NT2/D1 (cell line): ENCODE measurements at places on chromosomes 2 and 18.

- DNase-seq, result no peak
Measured at GRCh38 chr18:35060122-35060815, 19.1 kb downstream of the MAPRE2 start.

DNA sequence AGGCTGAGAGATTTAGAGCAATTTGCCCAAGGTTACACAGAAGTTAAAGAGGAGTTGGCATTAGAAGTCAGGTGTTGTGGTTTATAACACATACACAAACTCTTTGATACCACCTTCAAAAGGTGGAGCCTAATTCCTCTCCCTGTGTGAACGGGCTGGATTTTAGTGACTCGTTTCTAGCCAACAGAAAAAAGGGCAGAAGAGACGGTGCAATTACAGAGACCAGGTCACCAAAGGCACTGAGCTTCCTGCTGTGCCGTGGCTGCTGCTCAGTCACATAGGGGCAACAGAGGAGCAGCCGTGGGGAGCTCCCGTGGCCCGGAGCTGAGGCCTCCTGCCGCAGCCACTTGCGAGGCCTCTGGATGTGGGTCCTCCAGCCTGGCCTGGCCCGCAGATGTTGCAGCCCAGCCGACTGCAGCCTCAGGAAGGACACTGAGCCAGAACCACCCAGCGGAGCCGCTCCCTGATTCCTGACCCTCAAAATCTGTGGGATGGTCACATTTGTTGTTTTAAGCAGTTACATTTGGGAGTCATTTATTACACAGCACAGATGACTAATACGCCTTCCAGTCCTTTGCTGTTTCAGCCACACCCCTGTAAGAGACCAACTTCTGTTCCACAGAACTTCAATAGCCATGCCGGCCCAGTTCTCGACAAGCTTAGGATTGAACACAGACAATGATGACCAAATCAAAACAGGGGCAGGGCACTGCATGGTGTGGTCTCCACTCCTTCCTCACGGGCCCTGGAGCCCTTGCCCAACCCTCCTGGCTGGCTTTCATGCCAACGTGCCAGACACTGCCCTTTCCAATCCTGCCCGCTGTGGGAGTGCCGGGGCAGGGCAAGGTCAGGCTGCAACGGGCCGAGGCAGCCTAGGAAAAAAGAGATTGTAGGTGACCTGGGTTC, 17.1 kb downstream of the EDAR start:
- no peak for DNase-seq

DNA sequence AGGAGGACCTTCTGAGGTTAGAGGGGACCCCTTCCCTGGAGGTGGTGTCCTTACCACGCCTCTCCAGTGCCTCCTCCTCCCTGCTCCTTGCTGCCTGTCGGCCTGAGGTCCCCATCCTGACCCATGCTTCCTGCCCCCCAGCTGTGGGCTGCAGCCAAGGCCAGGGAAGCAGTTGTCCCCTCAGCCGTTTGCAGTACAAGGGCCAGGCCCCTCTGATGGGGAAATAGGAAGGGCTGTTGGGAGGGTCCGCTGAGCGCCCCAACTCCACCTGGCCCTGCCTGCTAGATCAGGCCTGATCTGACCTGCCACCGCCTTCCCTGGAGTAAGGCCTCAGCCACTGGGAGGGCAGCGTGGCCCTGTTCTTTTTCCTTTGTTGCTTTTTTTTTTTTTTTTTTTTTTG, 219.8 kb downstream of the KLHL29 start:
- no peak for DNase-seq

DNA sequence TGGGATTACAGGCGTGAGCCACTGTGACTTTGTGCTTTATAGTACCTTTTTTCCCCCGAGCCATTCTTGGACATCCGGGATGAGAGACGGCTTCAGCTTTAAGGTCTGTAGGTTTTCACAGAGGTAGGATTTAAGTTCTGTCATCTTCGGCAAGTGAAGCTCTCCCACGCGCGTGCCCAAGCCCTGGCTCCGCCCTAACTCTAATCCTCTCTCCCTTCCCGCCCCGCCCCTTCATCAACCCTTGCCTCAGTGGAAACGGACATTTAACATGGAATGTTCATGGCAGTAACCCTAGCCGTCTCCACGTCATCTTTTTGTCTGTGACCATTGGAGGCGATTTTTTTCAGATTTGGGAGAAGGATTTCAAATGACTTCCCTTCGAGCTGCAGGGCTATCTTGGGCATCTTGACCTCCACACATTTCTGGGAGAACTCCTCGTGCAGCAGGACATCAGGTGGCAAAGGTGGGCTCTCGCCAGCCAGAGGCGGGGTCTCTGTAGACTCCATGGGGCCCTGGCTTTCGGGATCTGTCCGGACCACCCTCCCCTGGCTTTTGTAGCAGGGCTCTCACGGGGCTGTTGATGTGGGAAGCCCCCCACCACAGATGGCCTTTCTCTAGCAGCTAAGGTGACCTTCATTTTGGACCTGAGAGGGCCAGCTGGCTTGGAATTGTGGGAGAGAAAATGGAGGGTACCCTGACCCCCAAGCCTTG, 6.8 kb downstream of the COLEC11 start:
- no peak for DNase-seq

- DNase-seq, result no peak
Measured at GRCh38 chr2:78676921-78677696, 348.4 kb upstream of the REG3G start.

DNA sequence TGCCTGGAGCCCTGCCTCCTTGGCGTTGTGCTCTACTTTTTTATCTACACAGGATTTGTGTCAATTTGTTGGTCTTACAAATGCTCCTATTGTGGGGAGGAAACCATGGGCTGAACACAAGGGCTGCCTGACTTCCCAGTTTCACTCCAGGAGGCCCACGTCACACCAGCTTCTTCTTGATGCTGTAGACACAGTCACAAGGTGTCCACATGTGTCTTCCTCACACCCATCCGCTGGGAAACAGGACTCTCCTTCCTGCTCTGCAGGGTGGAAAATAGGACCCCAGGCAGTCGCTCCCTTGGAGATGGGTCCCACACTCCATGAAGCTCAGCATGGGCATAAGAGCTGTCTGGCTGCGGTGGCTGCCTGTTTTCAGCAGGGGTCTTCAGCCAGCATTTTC, 468.2 kb downstream of the EPHA4 start:
- no peak for DNase-seq

DNA sequence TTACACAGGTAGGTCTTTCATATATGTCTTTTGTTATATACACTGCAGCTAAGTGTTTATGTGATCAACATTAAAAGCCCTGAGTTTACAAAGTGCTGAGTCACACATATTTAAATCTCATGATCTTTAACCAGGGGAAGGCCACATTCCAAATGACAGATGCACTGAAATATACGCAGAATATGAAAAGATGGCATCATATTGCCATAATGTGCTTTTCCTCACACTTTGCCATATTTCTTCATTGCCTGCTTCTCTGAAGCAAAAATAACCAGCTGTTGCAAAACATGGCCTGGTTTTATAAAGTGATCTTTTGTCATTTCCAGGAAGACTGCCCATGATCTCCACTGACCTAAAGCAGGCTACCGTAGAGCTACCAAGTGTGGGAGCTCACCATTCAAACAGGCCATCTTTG, 93.5 kb upstream of the MAPRE2 start:
- no peak for DNase-seq

GRCh38 chr2:27537287-27537686, 40.6 kb downstream of the GCKR start:
- DNase-seq, result no peak

GRCh38 chr2:137951586-137951985, 12.7 kb upstream of the HNMT start:
- no peak for DNase-seq

DNA sequence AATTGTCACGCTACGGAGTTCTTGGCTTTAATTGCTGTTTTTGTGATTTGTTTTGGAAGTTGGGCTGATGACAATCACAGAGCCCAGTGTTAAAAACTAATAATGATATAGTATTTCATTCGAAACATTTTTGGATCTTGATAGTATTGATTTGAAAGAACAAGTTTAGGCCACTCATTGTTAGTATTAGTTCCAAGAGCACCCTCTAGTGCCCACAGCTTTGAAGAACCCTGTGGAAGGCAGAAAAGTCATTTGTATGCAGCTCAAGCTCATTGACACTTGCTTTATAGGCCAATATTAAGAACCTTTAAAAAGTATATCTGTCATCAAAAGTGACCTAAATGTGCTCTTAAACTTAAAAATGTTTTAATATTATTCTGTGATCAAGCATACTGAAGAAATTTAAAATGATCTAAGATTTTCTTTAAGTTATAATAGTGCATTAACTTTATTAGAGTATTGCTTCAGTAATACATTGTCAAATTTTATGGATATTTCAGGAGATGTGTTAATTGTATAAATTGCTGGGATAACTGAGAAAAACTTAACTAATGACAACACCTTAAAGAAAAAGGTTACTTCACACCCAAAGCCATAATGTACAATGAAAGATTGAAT, 191.0 kb downstream of the GRB14 start:
- DNase-seq, result peak; percentile 40

DNA sequence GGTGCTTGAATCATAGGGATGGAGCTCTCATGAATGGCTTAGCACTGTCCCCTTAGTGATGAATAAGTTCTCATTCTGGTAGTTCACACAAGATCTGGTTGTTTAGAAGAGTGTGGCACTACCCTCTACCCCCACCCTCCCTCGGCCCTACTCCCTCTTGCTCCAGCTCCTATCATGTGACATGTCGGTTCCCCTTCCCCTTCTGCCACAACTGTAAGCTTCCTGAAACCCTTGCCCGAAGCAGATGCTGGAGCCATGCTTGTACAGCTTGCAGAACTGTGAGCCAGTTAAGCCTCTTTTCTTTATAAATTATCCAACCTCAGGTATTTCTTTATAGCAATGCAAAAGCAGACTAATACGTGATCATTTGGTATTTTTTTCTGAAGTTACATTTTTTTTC, 1012.6 kb downstream of the BCL11A start:
- DNase-seq, result no peak

DNA sequence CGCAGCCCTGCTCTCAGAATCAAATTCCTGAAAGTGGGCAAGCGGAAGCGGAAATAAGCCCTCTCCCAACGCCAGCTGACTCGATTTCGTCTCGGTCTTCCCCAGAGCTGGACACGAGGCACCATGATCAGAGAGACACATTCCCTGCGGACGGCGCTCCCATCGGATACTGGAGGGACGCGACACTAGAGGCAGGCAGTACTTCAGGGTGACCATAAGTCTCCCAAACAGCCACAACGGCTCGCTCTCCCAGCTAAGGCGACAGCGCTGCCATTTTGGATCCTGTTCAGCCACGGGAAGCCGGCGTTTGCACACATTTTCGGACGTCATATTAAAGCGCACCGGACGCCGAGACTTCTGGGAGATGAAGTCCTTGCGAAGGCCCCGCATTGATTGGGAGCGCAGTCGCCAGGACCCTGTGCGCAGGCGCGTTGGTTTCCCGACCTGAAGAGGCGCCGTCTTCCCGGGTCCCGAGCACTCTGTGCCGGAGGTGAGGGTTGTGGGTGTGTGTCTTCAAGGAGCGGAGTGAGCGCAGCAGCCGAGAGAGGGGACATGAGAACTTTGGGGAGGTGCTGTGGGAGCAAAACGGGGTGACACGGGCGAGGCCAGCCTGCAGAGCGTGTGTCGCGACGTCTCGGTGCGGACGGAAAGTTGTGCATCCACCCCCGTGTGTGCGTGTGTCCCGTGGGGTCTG, at the start of gene ZNF2:
ZNF2 (plus strand) TSS at position 439 of the 694 bp plus-strand sequence. CDS start 10,418 bp downstream, outside the sequence.
- DNase-seq, result peak; percentile 98

DNA sequence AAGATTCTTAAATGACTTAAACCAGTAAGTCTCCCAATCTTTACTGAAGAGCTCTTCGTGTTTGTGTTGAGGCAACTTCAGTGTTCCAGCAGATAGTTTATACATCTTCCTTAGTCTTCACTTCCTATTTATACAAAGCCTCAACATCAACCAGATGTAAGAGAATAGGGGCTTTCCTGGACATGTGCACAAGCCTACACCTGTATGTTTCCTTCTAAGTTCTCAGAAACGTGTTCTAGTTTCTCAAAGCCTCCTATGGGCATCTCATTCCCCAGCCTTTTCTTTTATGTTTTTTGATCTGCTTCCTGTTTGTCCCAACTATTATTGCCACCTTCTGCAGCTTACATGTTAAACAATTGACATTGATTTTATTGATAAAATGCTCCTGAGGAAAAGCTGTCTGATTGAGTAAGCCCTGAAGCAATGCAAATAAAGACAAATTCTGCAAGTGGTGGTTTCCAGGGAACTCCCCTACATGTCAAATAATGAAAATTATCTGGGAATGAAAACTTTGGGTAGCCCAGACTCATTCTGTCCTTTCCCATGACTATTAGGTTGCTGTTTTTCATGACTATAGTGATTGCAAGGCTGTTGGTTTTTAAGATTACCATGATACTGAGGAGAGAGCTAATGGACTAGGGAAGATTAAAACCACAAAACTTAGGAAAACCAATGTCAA, 663.3 kb upstream of the ACVR2A start:
- DNase-seq, result no peak

GRCh38 chr18:51009072-51009471, 20.9 kb upstream of the SMAD4 start:
- DNase-seq, result no peak

GRCh38 chr2:48578313-48578712, 39.3 kb upstream of the GTF2A1L start:
- DNase-seq, result no peak

DNA sequence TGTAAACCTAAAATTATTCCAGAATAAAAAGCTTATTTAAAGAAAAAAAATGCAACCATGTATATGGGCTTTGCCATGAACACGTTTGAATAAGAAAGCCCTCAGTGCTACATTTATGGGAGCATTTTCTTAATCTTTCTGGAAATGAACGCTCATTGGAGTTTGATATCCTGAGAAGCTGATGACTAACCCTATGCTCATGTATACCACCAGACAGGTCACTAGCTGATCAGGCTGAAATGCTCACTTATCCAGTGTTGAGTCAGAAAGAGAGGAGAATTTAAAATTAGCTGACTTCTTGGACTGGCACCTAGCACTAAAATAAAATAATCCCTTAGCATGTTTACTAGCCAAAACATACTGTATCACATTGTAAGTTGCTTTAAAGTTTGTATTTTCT, 254.9 kb upstream of the SIX3 start:
- no peak for DNase-seq

DNA sequence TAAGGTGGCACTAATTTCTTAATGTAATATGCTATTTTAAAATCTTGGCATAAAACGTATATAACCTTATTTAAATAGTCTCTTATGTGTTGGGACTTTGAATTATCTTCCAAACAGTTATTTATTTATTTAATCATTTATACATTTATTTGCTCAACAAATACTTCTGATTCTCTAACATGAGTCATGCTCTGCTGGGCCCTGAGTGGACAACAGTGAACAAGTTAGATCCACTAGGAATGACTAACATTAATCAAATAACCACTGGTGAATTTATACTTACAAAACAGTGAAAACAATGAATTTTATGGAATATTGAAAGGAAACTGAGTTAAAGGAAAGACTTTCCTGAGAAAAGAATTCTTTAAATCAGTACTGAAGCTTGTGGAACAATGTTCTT, 1257.2 kb upstream of the CHAC2 start:
- no peak for DNase-seq

GRCh38 chr2:58633613-58634365, 392.7 kb upstream of the FANCL start:
- no peak for DNase-seq

- DNase-seq, result no peak
Measured at GRCh38 chr2:214575465-214575864, 164.6 kb downstream of the VWC2L start.
